Cortex of kidney (tissue), 1 donor: ENCODE measurements at places on chromosomes 11 and 22.

- no peak for DNase-seq
Measured at GRCh38 chr22:24037851-24038765, 27.0 kb downstream of the CABIN1 start.

GRCh38 chr11:126210871-126211235 is 597 bp downstream of the RPUSD4 start:
- no peak for DNase-seq

DNA sequence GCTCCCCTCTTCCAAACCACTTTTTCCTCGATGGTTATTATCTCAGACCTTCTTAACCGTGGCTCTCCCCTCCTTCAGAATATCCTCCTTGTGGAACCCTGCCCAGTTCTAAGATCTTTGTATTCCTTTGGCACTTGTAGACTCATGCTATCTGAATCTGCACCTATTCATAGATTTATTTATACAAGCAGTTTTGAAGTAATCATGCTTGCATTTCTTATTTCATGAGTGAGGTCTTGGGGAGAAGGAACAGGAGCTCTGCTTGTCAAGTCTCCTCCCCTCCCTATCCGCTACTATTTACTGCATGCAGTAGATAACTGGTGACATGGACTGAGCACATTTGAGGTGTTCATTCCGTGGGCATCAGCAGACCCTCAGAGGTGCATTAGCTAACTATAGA is 5.4 kb upstream of the MADD start:
- no peak for DNase-seq

GRCh38 chr11:73999581-74000306 is 9.1 kb downstream of the UCP3 start:
- DNase-seq = no peak

DNA sequence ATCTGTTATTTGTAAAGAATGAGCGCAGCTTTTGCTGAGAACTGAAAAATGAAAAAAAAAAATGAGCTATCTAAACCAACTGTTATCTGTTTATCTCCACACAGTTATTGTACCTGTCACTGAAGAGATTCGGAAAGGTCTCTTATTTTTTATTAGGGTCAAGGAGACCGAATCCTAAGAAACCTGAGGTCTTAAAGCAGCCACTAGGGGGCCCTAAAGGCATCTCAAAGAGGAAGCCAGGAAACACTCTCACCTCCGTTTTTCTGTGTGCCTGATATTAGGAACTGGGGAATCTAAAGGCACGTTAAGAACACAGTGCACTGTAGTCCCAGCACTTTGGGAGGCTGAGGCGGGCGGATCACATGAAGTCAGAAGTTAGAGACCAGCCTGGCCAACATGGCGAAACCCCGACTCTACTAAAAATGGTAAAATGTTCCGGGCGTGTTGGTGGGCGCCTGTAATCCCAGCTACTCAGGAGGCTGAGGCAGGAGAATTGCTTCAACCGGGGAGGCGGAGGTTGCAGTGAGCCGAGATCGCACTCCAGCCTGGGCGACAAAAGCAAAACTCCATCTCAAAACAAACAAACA is 3.5 kb upstream of the LARGE1 start:
- no peak for DNase-seq

DNA sequence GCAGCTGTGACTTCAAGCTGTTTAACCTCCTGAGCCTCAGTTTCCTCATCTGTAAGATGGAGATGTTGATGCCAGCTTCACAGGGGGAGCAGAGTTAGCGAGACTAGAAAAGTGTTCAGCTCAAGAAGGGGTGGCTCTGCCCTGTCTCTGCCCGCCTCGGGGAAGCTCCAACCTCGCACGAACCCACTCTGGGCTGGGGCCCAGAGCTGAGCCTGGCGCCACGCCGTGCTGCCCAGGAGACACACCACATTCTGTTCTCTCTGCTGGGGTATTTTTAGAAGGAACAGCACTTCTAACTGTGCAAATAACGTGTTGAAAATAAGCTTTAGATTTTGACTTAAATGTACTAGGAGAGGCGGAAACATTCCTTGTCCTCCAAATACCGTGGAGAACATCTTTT is 74.1 kb downstream of the PHF21B start:
- no peak for DNase-seq

DNA sequence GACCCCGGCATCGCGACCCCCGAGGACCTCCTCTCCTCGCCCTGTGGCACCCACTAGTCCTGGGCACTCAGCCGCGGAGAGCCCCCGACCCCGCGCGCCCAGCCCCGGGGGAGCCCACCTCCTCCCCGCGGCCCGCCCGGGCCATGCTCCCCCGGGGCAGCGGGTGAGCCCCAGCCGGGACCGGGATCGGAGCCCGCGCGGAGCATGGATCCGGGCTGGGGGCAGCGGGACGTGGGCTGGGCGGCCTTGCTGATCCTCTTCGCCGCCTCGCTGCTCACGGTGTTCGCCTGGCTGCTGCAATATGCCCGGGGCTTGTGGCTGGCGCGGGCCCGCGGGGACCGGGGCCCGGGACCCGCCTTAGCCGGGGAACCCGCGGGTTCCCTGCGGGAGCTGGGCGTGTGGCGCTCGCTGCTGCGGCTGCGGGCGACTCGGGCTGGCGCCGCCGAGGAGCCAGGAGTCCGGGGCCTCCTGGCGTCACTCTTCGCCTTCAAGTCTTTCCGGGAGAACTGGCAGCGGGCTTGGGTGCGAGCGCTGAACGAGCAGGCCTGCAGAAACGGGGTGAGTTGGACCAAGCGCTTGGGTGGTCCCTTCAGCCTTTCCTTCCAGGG is 498 bp downstream of the C2CD2L start:
- DNase-seq = no peak

DNA sequence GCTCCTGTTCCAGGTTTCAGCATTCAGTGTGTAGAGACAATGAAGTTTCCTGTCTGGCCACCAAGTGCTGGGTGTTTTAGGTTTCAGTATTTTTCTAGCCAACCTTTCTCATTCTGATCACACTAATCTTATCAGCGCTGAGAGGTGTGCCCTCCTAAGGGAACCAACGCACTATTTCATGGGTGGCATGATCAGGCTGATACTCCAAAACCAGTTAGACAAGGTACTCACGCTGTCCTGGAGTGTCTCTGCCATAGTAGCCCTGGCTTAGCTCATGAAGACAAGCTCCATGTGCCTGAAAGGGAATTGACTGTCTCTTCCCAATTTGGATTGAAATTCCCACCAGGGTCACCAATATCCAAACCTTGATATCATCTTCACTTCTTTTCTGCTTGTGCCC is 8.0 kb upstream of the RAB38 start:
- DNase-seq = no peak

- no peak for DNase-seq
Measured at GRCh38 chr11:70547821-70548670, 149.7 kb downstream of the CTTN start.

GRCh38 chr11:111793863-111794262 is 27.7 kb upstream of the PPP2R1B start:
- DNase-seq = no peak

DNA sequence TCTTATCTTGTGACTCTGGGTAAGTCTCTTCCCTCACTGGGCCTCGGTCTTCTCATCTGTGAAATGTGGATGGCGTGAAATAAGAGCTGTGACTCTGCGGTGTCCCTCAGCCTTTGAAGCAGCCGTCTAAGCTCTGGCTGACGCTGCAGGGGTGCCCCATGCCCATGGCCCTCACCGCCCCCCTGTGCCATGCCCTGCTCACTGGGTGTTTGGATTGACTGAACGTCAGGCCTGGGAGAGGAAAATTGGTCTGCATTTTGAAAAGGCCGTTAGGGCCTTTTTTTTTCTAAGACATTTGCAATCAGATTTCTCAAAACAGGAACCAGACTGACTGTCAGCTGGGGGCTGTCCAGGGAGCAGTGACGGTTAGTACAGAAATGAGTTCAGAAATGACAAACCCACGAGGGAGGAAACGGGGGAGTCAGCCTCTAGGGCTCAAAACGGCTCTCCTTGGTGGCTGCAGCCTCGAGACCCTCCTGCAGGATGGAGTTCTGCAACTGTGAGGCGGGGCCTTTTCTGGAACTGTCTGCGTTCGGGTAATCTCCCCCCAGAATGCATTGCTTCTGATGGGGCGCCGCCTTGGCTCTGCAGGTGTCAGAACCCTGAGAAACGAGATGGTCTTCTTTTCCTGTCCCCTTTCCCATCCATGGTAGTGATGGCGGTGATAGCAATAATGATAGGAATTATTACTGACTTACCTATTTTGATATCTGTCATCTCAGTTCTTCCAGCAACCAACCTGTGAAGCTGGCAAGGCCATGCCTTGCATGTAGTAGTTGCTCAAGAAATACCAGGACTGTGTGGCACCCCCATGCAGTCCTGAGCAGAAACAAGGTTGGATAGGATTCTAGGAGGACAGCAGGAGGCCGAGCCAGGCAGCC is 2.0 kb downstream of the GRK2 start:
- DNase-seq = no peak

DNA sequence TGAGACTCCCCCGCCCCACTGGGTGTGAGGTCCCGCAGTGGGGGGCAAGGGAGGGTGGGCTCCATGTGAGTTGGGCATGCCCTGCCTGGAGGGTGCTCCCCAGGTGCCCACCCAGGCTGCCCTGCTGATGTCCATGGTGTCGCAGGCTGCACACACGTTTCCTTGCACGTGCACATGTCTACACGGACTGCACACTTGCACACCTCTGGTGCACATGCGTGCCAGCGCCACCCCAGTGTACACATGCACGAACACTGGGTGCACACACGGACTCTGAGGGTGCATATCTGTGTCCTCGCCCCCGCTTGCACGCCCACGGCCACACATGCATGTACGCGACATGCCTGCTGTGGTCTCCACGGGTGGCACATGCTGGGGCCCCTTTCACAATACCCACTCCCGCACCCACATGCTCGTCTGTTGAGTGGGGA is 35.2 kb upstream of the PRODH start:
- DNase-seq = no peak

GRCh38 chr11:70194792-70195791 is 8.0 kb upstream of the FADD start:
- DNase-seq = no peak

- DNase-seq = no peak
Measured at GRCh38 chr11:66595245-66595904, 2.4 kb downstream of the CCS start.

- DNase-seq = no peak
Measured at GRCh38 chr11:77813256-77813655, 7.3 kb downstream of the RSF1 start.

GRCh38 chr11:69865707-69866106 is 46.5 kb upstream of the FGF3 start:
- no peak for DNase-seq

GRCh38 chr22:45584621-45585436 is 82.1 kb downstream of the FBLN1 start:
- no peak for DNase-seq

DNA sequence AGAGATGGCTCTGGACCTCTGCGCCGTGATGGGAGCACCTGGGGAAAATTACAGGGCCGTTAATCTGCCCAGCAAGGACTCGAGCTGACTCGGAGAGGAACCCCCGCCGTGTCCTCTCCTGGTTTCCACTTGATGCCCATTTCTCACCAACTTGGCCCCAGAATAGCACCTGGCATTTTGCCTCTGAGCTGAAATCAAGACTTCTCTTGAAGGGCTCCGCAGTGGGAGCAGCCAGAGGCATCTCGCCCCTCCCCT is 19.0 kb upstream of the CABP7 start:
- no peak for DNase-seq

DNA sequence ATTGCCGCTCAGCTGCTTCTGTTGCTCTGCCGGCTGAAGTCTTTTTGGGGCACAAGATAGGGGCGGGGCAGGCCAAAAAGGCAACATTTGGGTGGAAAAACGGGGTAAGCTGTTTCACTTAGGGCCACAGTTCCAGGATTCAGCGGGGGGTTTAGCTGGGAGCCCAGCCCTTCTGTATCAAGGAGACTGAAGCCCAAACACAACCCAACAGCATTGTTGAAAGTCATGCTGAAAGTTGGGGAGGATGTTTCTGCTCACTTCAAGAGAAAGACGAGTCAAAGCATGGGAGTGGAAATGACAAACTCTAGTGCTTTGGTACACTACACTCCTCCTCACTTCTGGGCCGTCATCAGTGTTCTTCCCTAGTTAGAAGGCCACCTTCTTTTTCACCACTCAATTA is 56.1 kb upstream of the GNAZ start:
- DNase-seq = no peak

DNA sequence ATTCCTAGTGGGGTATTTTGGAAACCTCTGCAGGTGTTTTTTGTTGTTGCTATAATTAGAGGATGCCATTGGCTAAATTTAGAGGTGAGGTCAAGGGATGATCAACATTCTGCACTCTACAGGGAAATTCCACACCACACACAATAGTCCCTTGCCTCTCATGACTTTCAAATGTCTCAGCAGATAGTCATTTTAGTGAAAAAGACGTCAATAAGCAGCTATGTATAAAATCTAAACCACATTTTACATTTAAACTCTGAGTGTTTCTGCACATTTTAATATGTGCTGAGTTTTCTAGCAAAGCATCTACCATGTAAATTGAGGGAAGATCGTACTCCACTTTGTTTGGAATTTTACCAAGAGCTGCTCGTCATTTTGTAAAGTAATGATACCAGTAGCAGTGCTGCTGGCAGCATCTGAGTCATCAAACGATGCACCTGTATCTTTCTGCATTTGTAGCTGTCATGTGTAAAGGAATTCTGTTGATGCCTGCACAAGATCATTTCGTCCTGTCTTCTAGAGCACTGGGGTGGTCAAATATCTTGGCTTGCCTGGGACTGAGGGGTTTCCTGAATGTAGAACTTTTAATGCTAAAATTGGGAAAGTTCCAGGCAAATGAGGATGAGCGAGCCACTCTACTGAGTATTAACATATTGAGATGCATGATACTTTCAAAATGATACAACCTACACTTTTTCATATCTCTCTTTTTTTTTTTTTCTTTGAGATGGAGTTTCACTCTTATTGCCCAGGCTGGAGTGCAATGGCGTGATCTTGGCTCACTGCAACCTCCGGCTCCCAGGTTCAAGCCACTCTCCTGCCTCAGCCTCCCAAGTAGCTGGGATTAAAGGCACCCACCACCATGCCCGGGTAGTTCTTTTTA is 414.5 kb upstream of the SYN3 start:
- no peak for DNase-seq

- no peak for DNase-seq
Measured at GRCh38 chr22:22181341-22181850, 63.2 kb upstream of the VPREB1 start.

- DNase-seq = no peak
Measured at GRCh38 chr11:75802913-75803820, 11.8 kb upstream of the UVRAG start.

- no peak for DNase-seq
Measured at GRCh38 chr11:7775689-7776088, 21.1 kb downstream of the OR5P2 start.

DNA sequence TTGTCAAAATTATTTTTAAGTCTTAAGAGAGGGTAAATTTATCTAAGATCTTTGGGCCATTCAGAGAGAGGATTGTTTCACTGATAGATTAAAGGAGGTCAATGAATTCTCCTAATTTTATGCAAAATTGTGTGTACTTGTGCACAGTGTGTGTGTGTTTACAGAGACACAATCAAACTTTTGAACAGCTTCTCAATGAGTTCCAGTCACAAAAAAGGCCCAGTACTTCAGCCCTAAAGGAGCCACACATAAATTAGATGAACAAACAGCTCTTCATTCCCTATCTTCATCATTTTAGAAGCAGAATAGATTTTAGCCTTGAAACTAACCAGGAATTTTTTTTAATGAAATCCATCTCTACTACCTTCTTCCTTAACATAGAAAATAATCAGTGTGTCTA is 9.7 kb downstream of the GRIA4 start:
- no peak for DNase-seq
